ENCODE measurements at places on chromosomes 16 and 17.

- peak; percentile 80 for DNase-seq
Observed at GRCh38 chr17:44779211-44780025, 20.6 kb downstream of the ADAM11 start.

- DNase-seq: no peak
Observed at GRCh38 chr16:83676086-83676485, 131.7 kb upstream of the HSBP1 start.

DNA sequence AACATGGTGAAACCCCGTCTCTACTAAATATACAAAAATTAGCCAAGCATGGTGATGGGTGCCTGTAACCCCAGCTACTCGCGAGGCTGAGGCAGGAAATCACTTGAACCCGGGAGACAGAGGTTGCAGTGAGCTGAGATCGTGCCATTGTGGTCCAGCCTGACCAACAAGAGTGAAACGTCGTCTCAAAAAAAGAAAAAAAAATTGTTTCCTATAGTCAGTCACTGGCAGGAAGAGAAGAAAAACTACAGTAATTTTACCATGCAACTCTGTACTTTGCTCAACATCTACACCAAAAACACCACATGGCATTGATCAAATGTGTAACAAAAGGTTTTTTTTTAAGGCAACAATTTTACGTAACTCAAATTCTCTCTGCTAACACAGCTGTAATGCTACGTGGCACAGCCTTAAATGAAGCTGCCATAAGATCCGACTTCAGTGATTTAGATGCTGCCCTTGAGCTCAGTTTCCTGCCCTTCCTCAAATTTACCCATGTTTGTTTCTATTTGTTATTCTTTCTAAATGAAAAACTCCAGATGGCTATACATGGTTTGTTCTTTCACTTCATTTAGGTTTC is 40.2 kb downstream of the CNOT1 start:
- DNase-seq: no peak

- peak; percentile 42 for DNase-seq
Observed at GRCh38 chr17:77736199-77736585, 222.3 kb upstream of the TNRC6C start.

- no peak for DNase-seq
Observed at GRCh38 chr17:32259586-32259985, 6.0 kb upstream of the RHBDL3 start.

GRCh38 chr16:23310744-23311143 is 8.6 kb downstream of the SCNN1B start:
- no peak for DNase-seq

GRCh38 chr17:62848334-62848733 is 40.2 kb upstream of the MARCHF10 start:
- no peak for DNase-seq

GRCh38 chr17:1720856-1721386 is 3.6 kb upstream of the WDR81 start:
- peak; percentile 67 for DNase-seq

DNA sequence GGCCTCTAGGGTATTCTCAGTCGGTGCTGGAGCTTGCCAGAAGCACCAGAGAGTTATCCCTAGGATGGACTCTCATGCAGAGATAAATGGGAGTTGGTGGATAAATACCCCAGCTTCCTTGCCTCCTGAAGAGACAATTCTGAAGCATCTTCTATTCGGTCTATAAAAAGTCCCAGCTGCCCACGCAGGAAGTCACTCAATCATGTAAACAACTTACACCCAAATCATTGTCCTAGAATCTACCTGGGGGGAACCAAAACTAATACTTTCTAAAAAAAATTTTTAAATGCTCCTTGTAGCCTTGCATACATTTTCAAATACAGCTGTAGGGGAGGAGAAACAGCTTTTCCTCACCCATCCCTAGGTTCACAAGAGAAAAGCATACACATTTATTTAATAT is 66.6 kb upstream of the ELAC2 start:
- DNase-seq: no peak

DNA sequence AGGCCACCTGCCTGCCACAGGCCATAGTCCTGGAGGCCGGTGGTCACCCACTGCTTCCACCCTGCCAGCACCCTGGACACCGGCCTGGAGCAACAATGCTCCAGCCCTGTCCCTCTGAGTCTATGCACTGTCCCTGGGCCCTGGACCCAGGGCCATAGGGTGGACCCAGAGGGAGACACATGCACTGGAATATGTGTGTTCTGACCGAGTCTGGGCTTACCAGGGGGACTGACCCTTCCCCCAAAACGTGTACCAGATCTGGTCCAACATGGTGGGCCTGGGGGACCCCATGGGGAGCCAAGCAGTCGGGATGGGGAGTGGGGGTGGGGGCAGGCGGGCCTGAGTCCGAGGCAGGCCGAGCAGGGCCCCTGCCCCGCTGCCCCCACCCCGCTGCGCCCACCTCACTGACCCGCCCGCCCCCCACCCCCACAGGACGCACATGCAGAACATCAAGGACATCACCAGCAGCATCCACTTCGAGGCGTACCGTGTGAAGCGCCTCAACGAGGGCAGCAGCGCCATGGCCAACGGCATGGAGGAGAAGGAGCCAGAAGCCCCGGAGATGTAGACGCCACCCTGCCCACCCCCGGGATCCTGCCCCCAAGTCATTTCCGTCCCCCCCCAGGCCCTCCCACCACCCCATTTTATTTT is 357.4 kb downstream of the SEC14L1 start:
- DNase-seq: no peak

GRCh38 chr16:4994719-4995434 is 36.7 kb downstream of the SEC14L5 start:
- DNase-seq: no peak

GRCh38 chr16:74487634-74488495 is 66.6 kb upstream of the CLEC18B start:
- no peak for DNase-seq

GRCh38 chr17:10652984-10653659 is 4.0 kb downstream of the MYH3 start:
- DNase-seq: peak; percentile 21

DNA sequence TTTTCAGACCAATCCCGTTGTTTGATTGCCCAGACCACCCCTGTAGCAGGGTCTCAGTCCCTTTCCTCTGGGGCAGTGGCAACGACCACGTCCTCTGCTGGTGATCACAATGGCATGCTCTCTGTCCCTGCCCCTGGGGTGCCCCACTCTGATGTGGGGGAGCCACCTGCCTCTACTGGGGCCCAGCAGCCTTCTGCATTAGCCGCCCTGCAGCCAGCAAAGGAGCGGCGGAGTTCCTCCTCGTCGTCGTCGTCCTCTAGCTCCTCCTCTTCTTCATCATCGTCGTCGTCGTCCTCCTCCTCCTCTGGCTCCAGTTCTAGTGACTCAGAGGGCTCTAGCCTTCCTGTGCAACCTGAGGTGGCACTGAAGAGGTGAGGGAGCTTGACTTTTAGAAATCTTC is 9.2 kb downstream of the ELOB start:
- no peak for DNase-seq

GRCh38 chr17:69058165-69058564 is 2.6 kb downstream of the ABCA9 start:
- DNase-seq: no peak
